Karpas-422 (cell line): ENCODE measurements at places on chromosomes 5 and 9.
A peak's percentile ranks its signal among the peaks of the same experiment; 100 is the strongest.

- DNase-seq, result no peak
These were observed 28.6 kb downstream of the PSIP1 start for GRCh38 chr9:15482146-15482545.

- DNase-seq, result no peak
These were observed 4.5 kb downstream of the SHROOM1 start for GRCh38 chr5:132825834-132826391.

DNA sequence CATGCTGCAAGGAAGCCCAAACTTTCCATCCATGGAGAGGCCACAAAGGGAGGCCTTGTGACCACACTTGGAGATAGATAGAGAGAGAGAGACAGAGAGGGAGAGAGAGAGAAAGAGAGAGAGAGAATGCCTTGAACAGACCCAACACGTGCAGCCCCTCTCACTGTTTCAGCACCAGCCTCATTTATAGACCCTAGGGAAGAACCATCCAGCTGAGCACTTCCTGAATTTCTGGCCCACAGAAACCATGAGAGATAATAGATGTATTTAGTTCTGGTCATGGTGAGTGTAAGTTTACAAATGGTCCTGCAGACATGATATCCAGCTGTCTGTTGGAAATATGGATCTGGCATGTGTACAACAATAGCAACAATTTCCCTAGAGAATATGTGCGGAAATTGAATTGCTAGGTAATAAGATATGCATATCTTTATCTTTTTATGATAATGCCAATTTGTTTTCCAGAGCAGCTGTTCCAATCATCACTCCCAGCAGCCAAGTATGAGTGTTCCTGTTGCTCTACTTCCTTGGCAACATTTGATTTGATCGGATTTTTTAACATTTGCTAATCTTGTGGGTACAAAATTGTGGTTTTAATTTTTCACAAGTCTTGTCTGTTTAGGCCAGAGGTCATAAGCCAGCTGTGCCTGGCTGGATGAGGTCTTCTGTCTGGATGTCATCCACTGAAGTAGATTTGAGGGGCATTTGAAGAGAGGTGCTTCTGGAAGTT is 217.3 kb upstream of the IL12B start:
- DNase-seq, result no peak

GRCh38 chr5:180599981-180600553 is 8.8 kb upstream of the SCGB3A1 start:
- DNase-seq, result no peak

GRCh38 chr9:16425562-16426231 is 444.8 kb downstream of the BNC2 start:
- DNase-seq, result no peak

- DNase-seq, result no peak
These were observed 6.2 kb upstream of the PDLIM4 start for GRCh38 chr5:132251220-132251725.

DNA sequence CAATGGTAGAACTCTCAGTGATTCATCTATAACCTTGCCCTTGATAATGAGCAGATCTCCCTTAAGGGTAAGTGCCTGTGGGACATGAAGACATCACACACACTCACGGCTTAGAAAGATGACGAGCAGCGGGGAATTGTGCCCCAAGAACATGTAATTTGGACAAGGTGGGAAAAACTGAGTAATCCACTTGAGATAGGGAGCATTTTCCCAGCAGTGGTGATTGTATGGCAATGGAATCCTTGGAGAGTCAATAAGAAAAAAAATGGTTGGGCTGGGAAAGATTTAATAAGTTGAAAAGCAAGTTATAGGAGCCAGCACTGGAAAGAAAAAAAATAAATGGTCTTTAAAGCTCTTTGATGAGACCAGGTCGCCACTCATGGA is 193.1 kb downstream of the GLIS3 start:
- no peak for DNase-seq

GRCh38 chr9:77999231-77999631 is 32.4 kb downstream of the GNAQ start:
- no peak for DNase-seq

DNA sequence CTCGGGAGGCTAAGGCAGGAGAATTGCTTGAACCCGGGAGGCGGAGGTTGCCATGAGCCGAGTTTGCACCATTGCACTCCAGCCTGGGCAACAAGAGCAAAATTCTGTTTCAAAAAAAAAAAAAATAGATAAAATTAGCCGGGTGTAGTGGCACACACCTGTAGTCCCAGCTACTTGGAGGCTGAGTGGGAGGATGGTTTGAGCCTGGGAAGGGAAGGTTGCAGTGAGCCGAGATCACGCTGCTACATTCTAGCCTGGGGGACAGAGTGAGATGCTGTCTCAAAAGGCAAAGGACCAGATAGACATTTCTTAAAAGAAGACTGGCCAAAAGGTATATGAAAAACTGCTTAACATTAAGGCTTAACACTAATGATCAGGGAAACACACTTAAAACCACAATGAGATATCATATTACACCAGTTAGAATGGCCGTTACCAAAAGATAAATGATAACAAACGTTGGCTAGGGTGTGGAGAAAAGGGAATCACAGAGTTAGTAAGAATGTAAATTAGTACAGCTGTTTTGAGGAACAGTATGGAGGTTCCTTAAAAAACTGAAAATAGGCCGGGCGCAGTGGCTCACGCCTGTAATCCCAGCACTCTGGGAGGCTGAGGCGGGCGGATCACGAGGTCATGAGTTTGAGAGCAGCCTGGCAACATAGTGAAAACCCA is 10.1 kb upstream of the MARVELD2 start:
- peak; percentile 7 for DNase-seq

- DNase-seq, result no peak
These were observed 129.0 kb downstream of the PIK3R1 start for GRCh38 chr5:68344447-68345111.

DNA sequence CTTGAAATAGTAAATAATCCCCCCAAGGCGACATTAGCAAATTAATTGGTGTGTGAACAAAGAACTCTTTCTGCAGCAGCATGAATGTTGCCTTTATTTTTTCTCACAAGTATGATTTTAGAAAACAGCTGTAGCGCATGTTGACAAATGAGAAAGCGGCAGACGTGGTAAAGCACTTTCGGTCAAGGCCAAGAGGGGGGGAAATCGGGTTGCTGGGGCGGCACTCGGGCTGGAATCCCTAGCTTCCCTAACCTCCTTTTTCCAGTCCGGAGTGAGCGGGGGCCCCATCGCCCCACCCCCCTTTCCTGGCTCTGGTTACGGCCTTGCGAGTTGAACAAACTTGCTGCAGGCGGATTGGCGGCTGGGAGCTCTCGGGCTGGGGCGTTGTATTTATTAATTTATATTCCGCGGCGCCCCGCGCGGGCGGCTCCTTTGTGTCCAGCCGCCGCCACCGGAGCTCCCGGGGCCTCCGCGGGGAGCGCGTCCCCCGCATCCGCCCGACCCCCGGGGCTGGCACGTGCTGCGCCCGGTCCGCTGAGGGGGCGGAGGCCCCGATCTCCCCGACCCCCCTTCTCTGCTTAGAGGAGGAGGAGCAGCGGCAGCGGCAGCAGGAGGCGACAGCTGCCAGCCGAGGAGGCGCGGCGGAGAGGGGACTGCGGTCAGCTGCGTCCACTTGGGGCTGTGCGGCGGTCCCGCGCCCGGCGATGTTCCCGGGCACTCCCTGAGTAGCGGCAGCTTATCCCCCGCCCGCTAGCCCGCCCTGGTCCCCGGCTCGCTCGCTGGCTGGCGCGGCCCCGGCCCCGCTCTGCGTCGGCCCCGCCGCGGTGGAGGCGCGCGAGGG is at the start of gene RHOBTB3:
TSS of gene RHOBTB3 (plus strand) at position 607 of the 841 bp plus-strand sequence. CDS start 347 bp downstream, outside the sequence.
- DNase-seq, result peak; percentile 49

DNA sequence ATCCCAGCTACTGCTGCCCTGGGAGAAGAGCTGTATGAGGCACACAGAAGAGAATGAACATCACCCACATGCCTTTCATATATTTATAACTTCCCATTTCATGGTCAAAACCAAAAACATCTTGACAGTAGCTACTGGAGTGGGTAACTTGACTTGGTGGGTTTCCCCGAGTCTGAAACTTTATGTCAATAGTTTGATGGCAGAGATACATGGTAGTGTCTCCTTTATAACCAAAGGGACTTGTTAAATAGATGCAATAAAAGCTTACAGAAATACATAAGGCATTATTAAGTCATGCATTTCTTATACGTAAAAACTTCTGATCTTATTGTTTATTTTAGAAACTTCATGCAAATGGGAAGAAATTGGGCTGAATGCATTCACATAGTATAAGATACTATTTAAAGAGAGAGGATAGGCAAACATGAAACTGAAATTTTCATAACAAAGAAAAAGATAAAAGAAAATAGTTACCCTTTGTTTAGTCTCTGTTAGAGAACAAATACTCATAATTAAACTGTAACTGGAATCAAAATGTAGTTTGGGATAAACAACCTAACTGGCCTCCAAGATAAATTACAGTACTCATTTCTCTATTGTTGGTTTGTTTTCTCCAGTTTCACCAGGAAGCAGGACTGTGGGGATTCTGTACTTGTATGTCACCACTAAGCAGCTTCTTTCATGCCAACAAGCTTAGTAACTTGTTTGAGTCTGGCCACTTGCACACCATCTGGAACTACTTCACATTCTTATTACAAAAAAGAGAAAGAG is 459.3 kb upstream of the MEF2C start:
- DNase-seq, result no peak

- no peak for DNase-seq
These were observed 453.8 kb upstream of the ZNF608 start for GRCh38 chr5:125199968-125200865.
